ENCODE measurements at places on chromosomes 2 and 18. TPM values are rescaled to one million over a fixed set of nuclear protein-coding genes. Genes with fewer than 3 reads are reported as not detected.

Gene CRYBA2
- total RNA-seq, result not detected

Gene IHH
- not detected for total RNA-seq

Gene MYO3B
- total RNA-seq, result not detected

Gene MFSD2B
- not detected for total RNA-seq

Gene SLC14A1
- 22.7 TPM for total RNA-seq

Gene ERFE
- total RNA-seq, result 14.8 TPM

Gene KIF1A
- total RNA-seq, result 5.6 TPM

Gene SLC4A3
- total RNA-seq, result 6.8 TPM

Gene FEV
- total RNA-seq, result not detected

Gene RGPD4
- not detected for total RNA-seq

Gene TUBA3D
- not detected for total RNA-seq

Gene SLC8A1
- total RNA-seq, result 6.9 TPM

Gene CPS1
- total RNA-seq, result 11.3 TPM

Gene PSMA8
- not detected for total RNA-seq

Gene DPP10
- not detected for total RNA-seq

Gene SLC9A4
- total RNA-seq, result not detected

Gene CNDP1
- total RNA-seq, result not detected

Gene PAX3
- total RNA-seq, result 21.6 TPM

Gene ANKRD30B
- total RNA-seq, result 1.4 TPM

Gene RNU2-63P
- not detected for total RNA-seq

Gene IRS1
- 9.2 TPM for total RNA-seq

Gene CHRND
- total RNA-seq, result not detected

Gene BARD1
- total RNA-seq, result 9.6 TPM

Gene SKA1
- total RNA-seq, result 21.3 TPM

Gene IL1RL2
- total RNA-seq, result not detected

Gene GAL3ST2
- not detected for total RNA-seq

Gene CACNB4
- 0.11 TPM for total RNA-seq

Gene CCDC148
- not detected for total RNA-seq

Gene CFAP221
- total RNA-seq, result not detected

Data from A375 (cell line).